ENCODE measurements at places on chromosomes 1 and 21.

DNA sequence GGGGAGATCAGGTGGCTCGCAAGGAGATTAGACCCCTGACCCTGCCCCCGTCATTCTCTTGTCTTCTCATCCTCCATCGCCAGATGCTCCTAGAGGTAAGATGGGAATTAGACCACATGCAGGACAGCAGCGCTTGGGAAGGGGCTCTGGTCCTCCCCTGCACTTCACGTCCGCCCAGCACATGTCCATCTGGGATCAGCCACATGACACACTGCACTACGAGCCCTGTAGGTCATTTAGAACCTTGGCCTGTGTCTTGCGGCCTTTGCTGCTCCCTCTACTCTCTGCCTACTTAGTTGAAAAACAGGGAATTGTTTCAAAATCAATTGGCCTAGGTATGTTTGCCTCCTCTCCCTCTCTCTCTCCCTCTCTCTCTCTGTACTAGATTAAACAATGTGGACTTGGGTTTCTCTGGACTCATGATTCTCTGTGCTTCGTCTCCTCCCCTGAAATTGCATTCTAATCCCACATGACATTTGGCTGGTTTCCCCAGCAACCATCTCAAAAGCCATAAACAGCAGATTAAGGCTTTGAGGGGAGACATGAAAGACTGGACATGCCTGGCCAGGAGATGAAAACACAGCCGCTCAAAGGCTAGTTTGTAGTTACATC lies 3.8 kb upstream of the NCMAP start:
- DNase-seq: no peak

- peak; percentile 34 for DNase-seq
Observed at GRCh38 chr1:59879574-59879973, 47.0 kb downstream of the CYP2J2 start.

GRCh38 chr1:63799307-63799706 lies 25.5 kb downstream of the ROR1 start:
- DNase-seq: no peak

- DNase-seq: no peak
Observed at GRCh38 chr1:200739702-200740570, 1.2 kb downstream of the CAMSAP2 start.

- DNase-seq: no peak
Observed at GRCh38 chr1:203146042-203146369, 18.5 kb downstream of the ADORA1 start.

DNA sequence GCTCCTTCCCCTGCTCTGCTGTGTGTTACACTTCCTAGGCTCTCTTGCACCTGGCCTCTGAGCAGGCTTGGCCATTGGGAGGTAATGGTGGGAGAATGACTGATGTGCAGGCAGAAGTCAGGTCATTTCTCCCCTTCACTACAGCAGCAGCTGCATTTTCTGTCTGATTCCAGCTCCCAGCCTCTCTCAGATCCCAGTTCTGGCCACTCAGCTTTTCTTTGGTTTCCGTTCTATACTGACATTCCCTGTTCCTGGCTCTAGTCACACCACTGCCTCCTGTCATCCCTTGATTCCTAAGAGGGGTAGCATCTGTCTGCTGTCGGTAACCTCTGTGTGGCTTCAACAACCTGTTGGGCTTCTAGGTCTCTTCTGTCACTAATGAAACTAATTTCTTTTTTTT lies 127.7 kb upstream of the HOOK1 start:
- DNase-seq: no peak

GRCh38 chr1:3028531-3029282 lies 7.4 kb downstream of the ACTRT2 start:
- DNase-seq: no peak

- peak; percentile 40 for DNase-seq
Observed at GRCh38 chr1:211327346-211327921, 801 bp downstream of the TRAF5 start.

GRCh38 chr1:67685558-67686266 lies 711 bp downstream of the GADD45A start:
- peak; percentile 45 for DNase-seq

GRCh38 chr1:54815086-54815876 lies 14.2 kb upstream of the TTC22 start:
- no peak for DNase-seq

DNA sequence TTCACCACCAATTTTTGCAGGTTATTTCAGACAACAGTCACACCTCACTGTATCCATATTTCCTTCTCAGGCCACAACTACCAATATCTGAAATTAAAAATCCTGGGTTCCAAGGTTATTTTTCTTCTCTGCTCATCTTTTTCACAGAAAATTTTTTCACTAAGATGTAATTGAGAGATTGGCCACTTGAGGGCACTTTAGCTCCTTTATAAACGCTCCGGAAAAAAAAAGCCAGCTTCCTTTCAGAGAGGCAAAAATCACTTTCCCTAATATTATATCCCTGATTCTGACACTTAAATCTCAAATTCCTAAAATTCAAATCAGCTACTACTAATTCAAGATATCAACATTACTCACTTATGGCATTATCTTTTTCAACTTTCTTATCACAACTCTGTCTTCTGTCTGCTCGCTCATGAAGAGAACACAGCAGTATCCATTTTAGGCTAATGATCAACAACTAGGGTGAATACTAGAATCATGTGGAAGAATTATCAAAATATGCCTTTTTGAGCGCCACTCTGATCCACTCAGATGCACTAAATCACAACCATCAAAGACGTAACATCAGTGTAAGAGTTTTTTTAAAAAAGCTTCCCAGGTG lies 101.4 kb upstream of the RGS1 start:
- peak; percentile 70 for DNase-seq

DNA sequence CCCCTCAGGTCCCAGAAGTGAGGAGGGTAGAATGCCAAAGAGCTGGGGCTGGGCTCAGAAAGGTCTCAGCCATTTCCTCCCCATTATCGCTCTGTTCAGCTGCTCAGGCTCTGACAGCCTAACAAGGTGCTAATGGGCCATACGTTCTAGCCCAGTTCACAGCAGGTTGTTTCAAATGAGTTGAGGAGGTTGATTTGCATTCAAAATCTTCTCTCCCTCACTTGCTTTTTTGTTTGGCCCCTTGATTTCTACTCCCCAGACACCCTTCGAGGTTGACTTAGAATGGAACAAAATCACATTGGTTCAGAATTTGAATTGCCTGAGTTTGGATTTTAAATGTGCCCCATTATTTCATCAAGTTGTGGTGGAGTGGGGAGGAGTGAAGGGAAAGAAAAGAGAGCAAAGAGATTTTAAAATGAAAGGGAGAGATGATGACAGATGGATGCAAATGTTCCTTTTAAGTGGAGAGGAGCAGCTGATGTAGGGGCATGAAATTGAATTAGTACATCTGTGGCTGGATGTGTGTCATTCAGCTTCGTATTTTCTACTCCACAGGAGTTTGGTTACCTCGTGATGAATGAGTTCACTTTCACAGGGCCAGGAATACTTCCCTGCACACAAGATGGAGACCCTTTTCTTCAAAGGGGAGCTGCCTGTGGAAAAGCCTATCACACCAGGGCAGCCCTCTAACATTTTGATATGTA lies 425.8 kb upstream of the CAMK1G start:
- no peak for DNase-seq

DNA sequence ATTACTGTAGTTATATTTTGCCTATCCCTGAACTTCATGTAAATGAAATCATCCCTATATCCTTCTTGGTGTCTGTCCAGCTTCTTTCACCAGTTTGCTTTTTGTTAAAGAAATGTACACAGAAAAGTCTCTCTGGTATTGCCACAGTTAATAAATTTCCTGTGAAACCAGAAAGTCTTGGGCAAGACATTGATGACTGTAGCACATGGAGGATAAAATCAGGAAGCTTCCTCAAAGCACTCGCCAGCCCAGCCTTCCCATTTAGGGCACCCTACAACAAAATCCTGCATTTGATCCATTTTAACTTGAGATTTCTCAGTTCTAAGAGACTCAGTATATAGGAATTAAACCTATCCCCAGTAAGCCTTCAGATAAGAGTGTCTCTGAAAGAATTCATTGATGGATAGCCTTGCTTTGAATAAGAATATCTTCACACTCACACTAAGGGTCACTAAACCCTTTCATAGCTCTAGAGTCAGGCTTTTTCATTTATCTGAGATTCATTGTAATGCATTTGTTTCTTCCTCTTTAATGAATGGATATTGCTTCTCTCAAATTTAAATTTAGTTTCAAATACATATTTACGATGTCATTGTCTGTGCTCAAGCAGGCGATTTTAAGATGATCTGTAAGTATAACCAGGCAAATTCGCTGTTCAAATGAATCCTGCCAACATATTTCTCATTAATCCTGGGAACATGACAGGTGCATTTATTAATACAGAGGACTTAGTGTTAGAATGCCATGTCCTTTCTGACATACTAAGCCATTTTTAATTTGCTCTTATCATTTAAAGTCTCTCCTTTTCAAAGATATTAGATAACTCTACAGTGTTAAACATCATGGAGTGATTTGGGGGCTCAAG lies 153.1 kb downstream of the GRIK1 start:
- no peak for DNase-seq
